ENCODE measurements at places on chromosomes 7 and 10.

- no peak for DNase-seq
Observed at GRCh38 chr7:38855867-38856266, 53.1 kb downstream of the VPS41 start.

- no peak for DNase-seq
Observed at GRCh38 chr10:86952106-86952505, 5.3 kb downstream of the MMRN2 start.

DNA sequence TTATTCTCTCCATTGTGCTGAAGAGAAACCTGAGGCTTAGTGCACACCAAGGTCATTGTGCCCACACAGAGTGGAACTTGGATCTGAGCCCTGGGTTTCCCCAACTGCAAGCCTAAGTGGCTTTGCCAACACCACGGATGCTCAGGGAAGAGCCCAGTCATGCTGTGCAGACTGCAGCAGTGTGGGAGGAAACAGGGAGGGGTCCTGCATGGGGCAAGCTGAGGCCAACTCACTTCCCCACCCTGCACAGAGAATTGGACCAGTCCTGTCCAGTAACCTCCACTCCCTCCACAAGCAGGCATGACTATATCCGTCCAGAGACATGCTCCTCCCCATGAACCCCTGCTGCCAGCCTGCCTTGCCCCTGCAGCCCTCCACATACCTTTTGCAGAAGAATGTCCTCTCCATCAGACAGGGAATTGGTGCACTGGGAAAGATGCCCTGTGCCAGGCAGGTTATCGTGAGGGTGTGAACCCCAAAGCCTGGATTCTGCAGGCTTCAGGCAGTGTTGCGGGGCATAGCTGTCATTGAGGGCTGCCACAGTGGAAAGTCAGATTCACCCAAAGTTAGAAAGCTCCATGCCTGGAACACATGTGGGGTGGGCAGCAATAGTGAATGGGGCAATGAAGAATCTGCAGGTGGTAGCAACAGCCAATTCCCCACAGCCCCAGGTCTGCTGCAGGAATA, 44.9 kb downstream of the DRGX start:
- DNase-seq: no peak

GRCh38 chr10:13788711-13789447, 202.1 kb downstream of the PRPF18 start:
- DNase-seq: no peak

DNA sequence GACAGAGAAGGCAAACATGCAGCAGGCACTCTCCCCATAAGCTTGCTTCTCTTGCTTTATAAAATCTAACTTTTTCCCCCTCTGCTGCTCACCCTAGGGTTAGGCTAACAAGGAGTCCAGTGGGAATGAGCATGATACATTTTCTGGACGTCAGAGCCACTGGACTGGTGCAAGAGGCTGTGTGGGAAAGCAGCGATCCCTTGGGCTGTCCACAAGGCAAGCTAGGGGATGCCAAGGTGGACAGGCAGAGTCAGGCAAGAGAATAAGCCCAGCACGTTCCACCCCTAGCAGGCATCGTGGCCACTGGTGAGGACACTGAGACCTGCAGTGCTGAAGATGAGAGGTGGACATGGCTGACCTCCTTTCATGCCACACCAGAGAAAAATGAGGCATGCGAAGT, 290.9 kb upstream of the ZMIZ1 start:
- no peak for DNase-seq

DNA sequence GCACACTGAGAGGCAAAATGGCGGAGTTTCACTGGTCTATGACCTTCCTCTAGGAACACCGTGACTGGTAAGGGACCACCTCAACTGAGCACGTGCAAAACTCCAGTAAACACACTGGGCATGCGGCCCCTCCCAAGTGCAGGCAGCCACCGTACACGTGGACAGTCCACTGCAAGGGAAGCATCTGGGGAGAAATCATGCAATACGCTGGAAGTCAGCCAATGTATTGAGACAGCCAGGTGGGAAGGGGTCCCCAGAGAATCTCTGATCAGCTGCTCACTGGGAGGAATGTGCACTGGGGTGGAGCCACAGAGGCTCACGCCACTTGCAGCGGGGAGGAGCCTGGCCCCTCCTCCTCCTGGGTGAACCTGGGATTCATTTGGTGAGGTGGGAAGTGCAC, 49.3 kb downstream of the CFAP46 start:
- DNase-seq: no peak

- DNase-seq: no peak
Observed at GRCh38 chr10:107847620-107848019, 683.1 kb upstream of the SORCS1 start.

GRCh38 chr10:67306588-67307205, 380.9 kb downstream of the LRRTM3 start:
- no peak for DNase-seq

DNA sequence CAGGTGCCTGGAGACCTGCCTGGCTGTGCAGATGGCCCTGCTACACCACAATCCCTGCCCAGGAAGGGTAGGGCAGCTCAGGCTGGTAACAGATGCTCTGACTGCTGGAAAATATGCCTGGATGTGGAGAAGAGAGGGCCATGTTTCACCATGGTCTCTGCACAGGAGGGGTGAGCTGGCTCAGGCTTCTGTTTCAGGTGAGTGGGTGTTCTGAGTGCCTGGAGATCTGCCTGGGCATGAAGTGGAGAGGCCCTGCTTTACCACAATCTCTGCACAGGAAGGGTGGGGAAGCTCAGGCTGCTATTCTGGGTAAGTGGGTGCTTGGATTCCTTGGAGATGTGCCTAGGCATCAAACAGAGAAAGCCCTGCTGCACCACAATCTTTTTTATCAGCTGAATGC, 350.1 kb downstream of the KIF20B start:
- no peak for DNase-seq

- DNase-seq: no peak
Observed at GRCh38 chr10:28938745-28939144, 261.4 kb downstream of the BAMBI start.

DNA sequence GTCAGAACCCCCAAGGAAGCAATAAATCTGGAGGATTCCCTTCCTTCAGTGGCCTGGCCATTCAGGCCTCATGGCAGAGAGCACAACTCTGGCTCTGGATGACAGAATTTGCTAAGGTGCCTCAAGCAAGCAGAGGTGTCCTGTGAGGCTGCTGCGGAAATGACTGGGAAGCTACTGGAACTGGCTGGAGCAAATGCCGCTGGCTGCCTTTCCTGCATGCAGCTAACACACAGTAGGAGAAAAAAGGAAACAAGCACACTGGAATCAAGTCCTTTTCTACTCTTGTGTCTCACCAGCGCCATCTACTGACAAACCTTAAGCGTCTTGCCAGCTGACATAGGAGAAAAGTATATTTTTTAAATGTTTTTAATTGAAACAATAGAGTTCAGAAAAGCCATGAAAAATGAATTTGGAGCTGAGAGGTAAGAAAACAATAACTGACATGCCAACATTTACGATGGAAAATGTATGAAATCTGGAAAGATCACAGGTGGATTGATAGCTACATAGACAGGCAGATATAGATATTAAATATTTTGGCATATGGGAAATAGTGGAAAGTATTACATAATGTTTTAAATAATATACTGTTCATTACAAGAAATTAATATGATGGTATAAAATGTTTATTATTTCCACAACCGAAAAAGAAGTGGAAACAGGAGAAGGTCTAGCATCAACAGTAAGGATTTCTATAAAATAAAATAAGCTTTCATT, 951.6 kb downstream of the ANKRD7 start:
- no peak for DNase-seq

- no peak for DNase-seq
Observed at GRCh38 chr10:1624240-1624639, 113.1 kb downstream of the ADARB2 start.

DNA sequence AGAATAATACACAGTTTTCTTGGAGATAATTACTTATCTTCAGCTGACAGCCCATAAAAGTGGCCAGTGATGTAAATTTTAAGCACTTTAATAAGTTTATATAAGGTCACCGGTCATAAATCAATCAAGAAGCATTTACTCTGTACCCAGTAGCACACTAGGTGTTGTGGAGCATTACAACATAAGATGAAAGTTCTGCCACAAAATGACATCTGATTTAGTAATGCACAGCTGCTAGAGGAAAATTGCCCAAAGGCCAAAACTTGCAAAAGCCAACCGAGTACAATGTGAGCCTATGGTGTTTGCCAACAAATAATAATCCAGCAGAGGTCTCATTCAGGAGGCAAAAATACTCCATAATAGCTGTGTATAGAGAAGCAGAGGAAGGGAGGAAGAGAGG, 63.6 kb downstream of the GPR37 start:
- DNase-seq: no peak

- no peak for DNase-seq
Observed at GRCh38 chr10:63563623-63564022, 42.4 kb downstream of the REEP3 start.

DNA sequence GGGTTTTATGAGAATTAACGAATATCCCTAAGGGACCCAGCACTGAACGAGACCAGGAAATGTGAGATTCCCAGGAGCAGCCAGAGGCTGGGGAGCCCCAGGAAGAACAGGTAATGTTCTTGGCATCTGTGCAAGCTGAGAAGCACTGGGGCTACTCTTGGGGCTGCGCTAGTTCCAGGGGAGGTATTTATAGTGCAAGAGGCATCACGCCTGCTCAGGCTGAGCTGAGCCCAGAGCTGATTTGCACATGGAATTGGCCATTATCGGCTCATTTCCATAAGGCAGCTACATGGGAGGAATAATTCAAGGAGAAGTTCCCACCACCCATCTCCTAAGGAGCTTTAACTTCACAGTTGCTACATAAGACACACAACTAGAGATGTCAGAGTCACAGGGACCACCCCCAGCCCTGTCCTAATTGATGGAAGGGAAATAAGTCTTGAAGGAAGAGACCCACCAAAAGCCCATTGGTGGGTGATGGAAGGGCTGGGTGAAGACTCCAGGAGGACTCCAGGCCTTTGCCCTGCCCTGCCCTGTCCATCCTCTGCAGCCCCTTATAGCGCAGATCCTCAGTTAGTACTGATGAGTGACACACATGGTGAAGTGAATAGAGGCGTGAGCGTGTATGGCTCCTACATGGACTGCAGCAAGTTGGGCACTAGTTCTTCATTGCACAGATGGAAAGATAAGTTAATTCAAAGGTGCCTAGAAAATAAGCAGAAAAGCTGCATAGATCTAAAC, 178.9 kb downstream of the GRID1 start:
- no peak for DNase-seq

DNA sequence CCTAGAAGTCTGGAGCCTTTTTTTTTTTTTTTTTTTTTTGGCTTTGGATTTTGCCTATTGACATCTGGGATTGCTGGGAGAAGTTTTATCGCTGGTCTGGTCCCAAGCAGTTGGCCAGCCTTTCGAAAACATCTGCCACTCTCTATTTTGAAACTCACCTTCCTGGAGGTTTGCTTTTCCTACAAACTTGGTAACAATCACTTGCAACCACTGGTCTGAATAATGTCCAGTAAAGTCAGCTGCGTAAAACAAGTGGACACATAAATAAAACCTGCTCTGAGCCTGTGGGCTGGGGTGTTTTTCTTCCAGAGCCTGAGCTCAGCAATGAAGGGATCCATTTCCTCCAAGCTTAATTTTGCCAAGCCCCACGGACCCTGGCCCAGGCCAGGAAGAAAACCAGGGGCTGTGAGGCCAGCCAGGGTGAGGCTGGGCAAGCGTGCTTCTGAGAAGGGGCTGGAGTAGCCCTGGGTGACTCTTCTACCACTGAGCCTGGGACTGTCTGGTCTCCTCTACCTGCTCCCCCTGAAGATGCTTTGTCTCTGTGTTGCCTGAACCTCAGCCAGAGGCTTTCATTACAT, 202.2 kb downstream of the GFRA1 start:
- no peak for DNase-seq

GRCh38 chr7:77570330-77571011, 33.4 kb downstream of the PTPN12 start:
- DNase-seq: no peak

- no peak for DNase-seq
Observed at GRCh38 chr7:1163121-1163520, 3.1 kb upstream of the ZFAND2A start.

GRCh38 chr10:114607358-114607998, 50.6 kb downstream of the ABLIM1 start:
- DNase-seq: no peak

DNA sequence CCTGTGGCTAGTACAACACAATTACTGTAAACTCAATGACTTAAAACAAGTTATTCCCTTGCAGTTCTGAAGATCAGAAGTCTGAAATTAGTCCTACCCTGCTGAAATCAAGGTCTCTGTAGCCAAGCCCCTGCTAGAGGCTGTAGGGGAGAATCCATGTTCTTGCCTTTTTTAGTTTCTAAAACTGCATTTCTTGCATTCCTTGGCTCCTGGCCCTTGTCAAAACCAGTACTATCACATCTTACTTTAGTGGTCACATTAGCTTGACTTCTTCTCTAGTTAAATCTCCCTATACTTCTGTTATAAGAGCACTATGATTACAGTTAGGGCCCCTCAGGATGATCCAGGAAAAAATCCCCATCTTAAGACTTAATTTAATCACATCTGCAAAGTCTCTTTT, 567.0 kb downstream of the GFRA1 start:
- DNase-seq: no peak

DNA sequence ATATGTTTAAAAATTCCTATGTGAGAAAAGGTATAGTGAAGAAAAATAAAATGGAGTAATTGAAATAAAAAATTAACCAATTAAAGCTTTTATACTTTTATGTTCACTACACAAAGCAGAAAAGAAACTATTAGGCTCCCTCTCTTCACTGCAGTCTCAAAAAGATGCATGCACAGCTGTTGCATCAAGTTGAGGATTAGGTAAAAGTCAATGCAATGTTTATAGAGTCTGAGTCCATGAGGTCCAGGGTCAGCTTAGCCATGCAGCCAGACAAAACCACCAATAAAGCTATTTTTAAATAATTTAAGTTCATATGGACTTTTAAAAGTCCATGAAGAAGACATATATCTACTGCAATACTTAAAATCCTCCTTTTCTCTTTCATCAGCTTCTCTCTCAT, 31.1 kb upstream of the ING3 start:
- DNase-seq: no peak

DNA sequence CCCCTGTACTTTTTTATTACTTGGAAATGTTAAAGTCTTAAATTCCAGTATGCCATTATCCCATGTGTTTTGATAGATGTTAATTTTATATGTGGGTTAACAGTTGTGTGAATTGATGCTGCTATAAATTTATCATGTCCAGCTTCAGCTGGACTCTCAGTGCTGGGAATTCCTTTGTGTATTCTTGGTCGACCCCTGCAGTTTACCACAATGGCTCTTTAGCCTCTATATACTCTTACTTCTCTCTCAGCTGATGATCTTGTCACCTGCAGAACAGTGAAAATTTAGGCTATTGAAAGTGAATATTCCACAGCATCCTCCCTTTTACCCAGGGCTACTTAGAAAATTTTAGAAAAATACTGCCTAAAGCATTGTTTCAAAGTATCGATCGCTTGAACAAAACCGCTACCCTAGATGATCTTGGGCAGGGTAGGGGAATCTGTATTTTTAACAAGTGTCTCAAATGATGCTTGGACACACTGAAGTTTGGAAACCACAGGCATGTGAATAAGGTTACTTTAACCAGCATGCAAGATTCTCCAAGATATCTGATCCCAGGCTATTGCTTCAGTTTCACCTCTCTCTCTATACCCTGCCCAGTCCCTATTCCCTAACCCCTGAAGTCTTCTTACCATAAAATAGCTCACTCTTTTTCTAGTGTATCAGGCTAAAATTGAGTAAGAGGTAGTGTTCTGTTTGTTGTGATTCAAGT, 25.4 kb downstream of the LCOR start:
- no peak for DNase-seq

GRCh38 chr7:150856303-150857275, 4.3 kb downstream of the AOC1 start:
- DNase-seq: no peak

- DNase-seq: no peak
Observed at GRCh38 chr10:11141571-11142091, 124.0 kb downstream of the CELF2 start.

Data from activated T-helper 1 cell treated with anti-CD3 and anti-CD28 coated beads, Interleukin-12 subunit alpha, Interleukin-12 subunit beta, Interleukin-2, Interleukin-4 antibody, amounts not matched to agents 30 ng/mL and 10 ng/mL and 1 ng/mL, durations not matched to agents 14 hours and 24 hours and 36 hours (primary cell).